ENCODE measurements at places on chromosomes 12 and 14.

DNA sequence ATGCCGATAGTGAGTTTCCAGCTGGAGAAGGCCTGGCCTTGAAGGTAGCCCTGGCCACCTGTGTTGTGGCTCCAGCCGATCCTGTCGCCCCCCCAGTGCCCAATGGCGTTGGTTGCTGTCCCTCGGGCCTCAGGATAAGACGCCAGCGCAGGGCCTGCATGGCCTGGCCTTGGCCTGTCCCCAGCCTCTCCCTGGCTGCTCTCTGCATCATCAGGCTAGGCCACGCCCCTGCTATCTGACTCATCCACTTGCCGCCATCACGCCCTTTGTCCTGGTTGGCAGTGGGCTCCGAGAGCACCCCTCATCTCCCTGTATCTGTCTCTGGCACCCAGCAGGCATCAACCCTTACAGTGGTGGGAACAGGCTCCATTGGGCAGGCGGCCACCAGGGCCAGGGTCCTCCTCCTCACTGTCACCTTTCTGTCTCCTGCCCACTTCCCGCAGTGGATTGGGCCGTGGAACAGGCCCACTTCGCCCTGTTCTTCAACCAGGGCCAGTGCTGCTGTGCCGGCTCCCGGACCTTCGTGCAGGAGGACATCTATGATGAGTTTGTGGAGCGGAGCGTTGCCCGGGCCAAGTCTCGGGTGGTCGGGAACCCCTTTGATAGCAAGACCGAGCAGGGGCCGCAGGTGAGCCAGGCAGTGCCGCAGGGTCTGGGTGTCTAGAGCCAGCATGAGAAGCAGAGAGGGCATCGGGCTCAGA lies 25.6 kb downstream of the ALDH2 start:
- no peak for DNase-seq

GRCh38 chr12:68568922-68569569 lies 41.7 kb upstream of the RAP1B start:
- no peak for DNase-seq

- no peak for DNase-seq
Measured at GRCh38 chr12:98401427-98401826, 114.0 kb upstream of the TMPO start.

DNA sequence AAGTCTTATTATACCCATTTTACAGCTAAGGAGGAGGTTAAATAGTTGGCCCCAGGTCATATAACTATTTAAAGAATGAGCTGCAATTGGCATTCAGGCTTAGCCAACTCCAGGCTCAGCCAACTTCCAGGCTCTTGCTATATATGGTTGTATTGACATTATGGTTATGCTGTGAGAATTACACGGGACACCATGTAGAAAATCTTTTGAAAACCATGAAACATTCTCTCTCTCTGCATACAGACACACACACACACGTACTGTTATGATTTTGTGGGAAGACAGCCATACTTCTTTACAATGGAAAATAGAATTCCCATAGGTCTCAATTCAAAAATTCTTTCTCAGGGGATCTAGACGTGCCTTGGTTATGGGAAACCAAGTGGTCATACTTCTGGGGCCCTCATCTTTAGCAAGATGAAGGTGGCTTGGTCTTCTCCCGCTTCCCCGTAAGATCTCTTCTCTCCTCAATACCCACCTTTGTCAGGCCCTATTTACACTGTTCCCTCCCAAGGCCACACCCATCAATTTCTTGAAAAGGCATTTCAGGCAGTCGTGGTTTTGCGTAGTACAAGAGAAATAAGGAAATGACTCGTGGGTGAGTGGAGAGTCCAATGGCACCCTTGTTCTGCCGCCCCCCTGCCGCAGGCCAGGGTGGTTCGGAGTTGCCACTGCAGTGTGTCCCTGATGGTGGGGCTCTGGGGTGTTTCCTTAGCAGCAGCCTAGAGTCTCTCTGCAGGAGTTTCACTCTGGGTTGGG lies 10.0 kb upstream of the GPRC5A start:
- no peak for DNase-seq

DNA sequence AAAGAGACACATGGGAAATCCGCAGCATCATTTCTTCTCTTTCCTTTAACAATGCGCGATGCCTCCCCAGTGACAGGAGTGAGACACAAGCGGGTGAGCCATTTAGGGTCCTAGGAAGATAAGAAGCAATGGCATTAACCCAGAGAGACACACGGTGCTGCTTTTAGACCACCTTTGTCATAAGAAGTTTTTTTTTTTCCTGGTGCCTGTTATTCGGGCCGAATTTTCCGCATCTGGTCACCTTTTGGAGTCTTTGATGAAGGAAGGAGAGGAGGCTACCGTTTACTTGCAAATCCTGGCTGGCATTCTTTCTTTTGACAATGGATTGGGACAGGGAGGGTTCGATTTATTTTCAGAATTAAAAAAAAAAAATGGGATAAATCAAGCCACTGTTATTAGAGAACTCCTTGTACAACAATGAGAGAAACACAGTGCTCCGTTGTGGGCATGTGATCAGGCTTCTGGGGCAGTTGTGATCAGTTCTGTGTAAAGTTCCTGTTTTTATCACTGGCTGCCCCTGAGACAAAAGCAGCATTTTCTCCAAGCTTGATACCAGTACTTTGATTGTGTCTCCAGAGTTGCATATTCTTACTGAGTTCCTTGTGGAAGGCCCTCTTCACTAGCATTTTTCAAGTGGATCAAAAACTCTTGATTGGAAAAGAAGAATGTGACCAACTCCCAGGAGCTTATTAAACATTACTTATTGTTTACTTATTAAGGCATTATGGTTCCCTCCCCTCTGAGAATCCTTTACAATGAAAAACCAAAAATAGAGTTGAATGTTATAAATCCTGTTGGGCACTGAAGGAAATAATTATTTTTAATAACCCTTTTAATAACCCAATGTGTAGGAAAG lies 1.1 kb downstream of the DIP2B start:
- peak; percentile 28 for DNase-seq

GRCh38 chr12:68011882-68012207 lies 22.6 kb downstream of the IFNG-AS1 start:
- DNase-seq, result no peak

- DNase-seq, result no peak
Measured at GRCh38 chr14:97196336-97196735, 399.2 kb downstream of the VRK1 start.

GRCh38 chr12:66964629-66965028 lies 285.8 kb upstream of the GRIP1 start:
- no peak for DNase-seq

GRCh38 chr14:91330096-91330696 lies 85.7 kb upstream of the GPR68 start:
- no peak for DNase-seq

DNA sequence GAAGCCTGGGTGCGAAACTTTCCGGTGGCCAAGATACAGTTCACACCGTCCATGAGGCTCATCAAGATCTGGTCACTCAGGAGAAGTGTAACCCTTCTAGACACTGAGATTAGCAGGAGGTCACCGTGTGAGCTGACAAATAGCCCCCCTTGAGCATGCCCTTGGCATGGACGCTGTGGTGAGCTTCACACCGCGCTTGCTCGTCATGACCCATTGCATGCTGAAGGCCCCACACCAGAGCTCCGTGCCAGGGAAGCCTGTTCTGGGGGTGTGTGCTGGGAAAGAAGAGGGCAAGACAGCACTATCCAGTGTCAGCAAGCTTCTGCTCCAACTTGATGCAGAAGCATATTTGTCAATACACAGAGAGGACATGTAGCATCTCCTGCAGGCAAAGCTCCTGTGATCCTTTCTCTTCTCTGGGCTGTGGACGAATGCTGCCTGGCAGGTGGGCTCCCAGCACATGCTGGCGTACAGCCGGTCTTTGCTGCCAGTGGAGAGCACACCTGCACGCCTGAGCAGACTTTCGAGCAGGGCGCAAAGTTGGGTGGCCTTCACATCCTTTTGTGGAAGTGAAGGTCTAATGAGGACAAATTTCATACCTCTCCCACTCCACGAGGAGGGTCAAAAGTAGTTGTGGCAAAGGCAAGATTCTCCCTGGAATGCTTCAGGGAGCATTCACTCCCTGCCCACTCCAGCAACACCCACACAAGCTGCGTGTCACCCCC lies 126.9 kb upstream of the FKBP4 start:
- DNase-seq, result no peak

DNA sequence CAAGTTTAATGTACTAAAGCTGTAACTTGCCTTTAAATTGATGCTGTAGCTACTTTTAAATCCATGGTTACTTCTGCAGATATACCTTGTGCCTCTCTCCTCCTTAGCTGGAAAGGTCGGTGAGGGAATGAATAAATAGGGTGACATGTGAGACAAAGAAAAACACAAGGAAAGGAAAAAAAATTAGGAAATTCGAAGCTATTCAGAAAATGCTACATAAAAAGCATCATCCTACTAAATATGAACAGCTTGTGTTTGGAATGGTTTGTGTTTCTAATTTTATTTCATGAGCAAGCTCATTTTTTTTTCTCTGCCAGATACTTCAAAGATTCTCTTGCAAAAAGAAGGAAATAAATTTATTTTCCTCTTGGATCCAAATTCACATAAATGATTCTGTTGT lies 186.3 kb upstream of the NUDT4 start:
- DNase-seq, result no peak

- no peak for DNase-seq
Measured at GRCh38 chr14:84361476-84361875, 1168.5 kb upstream of the FLRT2 start.

DNA sequence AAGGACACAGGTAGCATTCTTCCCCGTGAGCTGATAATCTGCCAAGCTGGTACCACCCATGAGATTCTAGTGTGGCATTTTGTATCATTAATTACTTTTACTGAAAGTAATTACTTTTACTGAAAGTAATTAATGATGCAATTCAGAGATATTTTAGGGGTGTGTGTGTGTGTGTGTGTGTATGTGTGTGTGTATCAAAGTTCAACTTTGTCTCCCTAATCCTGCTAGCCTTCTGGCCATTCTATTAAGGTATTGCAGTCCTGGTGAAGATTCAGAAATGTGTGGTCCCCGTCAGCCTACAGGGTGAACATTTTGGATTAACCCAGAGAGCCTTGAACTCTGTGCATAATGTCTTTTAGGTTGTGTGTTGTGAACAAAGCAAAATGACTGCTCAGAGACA lies 310.8 kb downstream of the ZFP36L1 start:
- DNase-seq, result no peak

- no peak for DNase-seq
Measured at GRCh38 chr12:122849352-122850047, 14.2 kb downstream of the HIP1R start.

DNA sequence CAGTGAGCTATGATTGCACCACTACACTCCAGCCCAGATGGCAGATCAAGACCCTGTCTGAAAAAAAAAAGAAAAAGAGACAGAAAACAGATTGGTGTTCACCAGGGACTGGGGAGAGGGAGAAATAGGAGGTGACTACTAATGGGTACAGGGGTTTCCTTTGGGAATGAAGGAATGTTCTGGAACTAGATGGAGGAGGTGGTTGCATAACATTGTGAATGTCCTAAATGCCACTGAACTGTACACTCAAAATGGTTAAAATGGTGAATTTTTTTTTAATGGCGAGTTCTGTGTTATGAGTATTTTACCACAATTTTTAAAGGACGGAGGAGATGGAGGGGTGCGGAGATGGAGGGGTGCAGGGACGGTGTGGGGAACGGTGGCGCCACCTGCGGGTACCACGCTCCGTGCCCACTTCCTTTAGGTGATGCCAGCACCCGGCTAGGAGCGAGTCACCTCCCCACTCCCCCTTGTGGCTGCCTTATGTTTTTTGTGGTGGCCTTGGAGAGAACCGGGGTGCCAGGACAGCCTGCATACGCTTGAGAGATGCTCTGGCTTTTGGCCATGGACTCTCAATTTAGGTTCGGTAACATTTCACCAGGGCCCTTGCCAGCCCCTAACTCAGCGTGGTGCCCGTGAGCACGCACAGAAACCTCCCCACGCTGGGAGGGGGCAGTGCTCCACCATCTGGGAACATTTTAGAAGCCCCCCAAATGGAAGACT lies 16.1 kb downstream of the UBC start:
- no peak for DNase-seq

- DNase-seq, result no peak
Measured at GRCh38 chr14:98138666-98139065, 1133.3 kb downstream of the BCL11B start.

DNA sequence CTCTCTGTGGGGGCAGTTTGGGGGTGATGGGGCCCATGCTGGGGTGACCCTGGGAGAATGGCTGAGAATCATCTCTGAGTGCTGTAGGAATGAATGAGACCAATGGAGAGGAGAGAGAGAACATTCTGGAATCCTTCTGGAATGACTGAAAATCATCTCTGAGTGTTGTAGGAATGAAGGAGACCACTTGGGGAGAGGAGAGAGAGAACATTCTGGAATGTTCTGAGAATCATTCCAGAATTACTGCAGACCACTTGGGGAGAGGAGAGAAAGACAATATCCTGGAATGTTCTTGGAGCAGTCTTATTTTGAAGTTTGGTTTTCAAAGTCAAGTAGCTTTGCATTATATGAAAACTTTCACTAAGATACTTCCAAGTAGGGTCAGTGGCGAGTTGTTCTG lies 64.3 kb downstream of the ZNF664 start:
- no peak for DNase-seq

DNA sequence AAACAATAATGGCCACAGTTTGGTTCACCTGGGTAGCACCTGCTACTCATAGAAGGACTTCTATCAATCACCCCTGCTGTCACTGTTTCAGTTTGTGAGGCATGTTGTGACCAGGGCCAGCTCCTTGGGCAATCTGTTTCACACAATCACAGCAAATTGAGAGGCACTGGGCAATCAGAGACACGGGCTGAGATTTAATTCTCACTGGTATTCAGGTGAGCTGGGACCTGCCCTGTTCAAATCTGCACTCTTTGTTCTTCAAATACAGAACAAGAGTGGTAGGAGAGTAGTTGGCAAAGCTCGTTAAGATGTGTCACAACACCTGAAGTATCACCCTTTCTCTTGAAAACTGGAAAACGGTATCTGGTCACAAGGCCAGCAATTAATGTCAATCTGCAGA lies 57.8 kb upstream of the NAP1L1 start:
- DNase-seq, result no peak

DNA sequence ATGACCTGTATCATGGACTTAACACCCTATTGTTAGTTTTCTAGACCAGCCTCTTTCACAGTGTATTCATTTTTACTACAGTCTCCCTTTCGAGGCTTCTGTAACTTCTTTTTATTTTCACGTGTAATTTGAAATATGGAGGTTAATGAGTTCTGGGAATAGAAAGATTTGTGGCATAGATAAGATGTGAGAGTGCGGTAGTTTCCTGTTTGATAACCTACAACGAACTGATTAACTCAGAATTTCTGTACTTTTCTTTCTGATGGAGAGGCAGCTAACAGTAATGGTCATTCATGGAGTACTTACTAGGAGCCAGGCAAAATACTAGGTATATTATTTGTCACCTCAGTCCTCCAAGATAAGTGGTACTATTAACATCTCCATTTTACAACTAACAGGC lies 21.2 kb downstream of the POLR3B start:
- DNase-seq, result no peak

- DNase-seq, result no peak
Measured at GRCh38 chr12:99054601-99055128, 409.6 kb downstream of the APAF1 start.

Measured in HuH-7.5 (cell line).